ENCODE measurements at places on chromosomes 5 and 9.

GRCh38 chr5:62483556-62483955 lies 71.0 kb downstream of the IPO11 start:
- no peak for DNase-seq

GRCh38 chr5:39256477-39257235 lies 37.3 kb upstream of the FYB1 start:
- DNase-seq, result peak; percentile 38

DNA sequence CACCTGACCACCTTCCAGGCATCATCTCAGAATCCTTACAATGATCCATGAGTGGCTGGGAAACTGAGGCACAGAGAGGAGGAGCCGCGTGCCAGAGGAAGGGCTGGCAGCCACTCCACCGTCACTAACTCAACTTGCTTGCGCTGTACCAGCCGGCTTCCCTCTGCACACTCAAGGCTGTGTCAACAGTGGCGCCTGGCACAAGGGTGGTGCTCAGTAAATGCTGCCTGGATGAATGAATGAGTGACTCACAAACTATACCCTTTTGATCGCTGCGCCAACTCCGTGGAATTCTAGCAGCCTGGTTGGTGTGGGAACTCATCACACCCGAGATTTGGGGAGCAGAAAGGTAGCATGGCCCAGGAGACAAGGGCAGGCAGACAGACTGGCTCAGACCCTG lies 21.9 kb downstream of the PRRX2 start:
- no peak for DNase-seq

DNA sequence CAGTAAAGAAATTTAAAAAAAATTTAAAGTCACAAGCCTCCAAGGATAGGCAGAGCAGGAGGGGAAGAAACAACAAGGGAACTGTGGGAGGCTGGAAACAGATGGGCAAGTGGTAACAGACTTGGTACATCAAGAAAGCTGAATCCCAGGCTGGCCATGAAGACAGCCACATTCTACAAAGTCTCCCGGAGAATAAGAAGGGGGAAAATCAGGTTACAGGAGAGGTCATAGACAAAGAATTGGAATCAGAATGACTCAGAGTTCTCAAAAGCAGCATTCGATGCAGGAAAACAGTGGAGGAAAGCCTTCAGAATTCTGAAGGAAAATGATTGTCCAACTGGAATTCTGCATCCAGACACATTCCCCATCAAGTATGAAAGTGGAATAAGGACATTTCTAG lies 129.7 kb downstream of the ADAMTS2 start:
- DNase-seq, result no peak

DNA sequence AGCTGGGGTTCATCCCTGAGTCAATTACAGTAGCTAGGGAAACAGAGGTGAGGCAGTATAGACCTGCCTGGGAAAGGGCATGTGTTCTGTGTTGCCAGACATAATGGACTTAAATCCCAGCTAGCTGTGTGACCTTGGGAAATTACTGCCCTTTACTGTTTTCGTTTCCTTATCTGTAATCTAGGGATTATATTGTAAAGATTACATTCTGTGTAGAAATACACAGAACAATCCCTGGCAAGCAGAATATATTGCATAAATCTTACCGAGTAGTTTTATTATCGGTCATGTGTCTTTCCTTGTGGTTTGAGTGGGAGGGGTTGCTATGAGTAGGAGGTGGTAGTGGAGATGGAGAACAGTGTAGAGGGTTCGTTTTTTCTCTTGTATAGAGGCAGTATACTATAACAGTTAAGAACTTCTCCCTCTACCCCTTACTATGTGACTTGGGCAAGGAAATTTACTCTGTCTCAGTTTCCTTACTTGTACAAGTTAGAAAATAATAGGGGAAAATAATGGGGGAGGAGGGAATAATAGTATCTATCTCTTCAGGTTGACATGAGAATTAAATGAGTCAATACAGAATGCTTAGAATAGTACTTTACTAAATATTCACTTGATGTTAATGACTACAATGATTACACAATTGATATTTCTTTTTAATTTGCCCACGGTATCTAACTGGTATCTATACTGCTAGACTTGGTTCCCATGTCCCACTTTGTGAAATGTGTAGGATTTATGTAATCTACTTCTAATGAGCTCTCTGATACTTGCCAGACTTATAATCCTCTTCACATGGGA lies 7.1 kb upstream of the DMXL1 start:
- no peak for DNase-seq

DNA sequence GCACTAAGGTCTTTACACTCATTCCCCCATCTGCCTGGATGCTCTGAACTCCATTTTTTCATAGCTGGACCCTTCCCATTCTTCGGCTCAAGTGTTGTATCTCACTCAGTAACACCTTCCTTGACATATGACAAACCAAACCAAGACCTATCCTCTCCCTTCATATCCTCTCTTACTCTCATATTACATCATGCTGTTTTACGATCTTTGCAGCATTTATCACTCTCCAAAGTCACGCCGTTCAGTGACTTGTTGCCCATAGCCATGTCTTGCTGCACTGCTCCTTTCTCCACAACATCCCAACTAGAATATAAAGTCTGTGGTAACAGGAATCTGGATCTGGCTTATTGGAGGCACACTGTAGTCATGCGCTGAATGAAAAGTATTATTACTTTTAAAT lies 923.6 kb upstream of the DMAC1 start:
- DNase-seq, result no peak

DNA sequence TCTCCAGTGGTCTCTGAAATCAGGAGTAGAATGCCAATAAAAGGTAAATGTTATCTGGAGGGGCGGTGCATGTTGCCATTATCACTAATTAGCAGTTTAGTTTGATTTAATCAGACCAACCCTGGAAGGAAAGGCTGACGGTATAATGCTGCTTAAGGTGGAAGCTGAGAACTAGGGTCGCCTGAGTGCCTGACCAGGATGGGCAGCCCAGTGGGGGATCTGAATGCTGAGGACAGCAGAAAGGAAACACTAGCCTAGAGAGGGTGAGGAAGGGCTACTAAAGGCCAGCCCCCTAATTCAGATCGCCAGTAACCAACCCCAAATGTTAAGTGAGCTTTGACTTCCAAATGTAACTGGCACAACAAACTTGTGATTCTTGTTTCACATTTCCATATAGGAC lies 172.2 kb downstream of the APBA1 start:
- DNase-seq, result no peak

DNA sequence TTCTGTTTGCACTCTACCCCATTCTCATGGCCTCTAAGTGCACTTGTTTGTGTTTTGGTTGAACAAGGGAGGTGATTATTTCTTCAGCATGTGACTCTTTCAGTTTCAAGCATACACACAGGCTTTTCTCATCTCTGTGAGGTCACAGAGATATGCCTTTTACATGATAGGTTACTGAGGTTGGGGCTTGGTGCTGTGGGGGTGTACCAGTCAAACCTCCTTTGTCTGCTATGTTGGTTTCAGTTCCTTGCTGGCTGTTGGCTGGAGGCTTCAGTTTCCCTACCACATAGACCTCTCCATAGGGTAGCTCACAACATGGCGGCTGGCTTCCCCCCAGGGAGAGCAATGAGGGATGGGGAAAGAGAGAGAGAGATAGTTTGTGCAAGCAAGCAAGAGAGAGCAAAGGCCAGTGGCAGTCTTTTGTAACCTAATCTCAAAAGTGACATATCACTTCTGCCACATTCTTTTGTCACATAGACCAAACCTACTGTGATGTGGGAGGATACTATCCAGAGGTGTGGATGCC lies 96.7 kb upstream of the SEMA6A start:
- peak; percentile 56 for DNase-seq

DNA sequence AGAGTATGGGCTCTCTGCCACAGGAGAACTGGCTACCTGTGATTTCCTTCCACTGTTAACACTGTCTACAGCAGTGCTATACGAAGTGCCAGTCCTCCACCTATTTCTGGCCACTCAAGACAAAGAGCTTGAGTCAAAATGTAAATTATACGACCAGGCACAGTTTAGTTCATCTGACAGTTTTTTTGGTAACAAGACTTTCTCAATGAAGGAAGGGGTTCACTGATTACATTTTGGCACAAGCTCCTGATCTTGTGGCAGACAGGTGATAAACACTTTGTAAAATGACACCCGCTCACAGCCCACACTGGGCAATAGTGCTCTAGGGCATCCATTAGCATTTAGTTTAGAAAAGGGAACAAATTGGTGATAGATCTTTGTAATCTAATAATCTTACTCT lies 8.6 kb downstream of the RBM22 start:
- DNase-seq, result no peak

DNA sequence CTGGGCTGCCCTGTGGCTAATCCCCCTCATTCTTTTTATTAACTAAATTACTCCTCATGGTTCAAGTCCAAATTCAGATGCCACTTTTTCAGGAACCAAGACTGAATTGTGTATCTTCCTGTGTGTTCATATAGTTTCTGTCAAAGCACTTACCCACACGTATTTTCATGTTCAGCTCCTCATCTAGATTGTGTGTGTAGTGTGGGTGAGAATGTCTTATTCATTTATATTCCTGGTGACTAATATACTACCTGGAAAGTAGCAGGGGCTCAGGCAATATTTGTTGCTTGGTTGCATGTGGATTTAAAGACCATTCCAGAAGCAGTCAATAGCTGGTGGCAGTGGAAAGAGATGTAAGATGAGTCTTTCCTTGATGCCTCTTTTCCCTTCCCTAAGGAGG lies 48.5 kb upstream of the SRP19 start:
- DNase-seq, result no peak

GRCh38 chr5:158967541-158967940 lies 132.2 kb downstream of the EBF1 start:
- DNase-seq, result no peak

DNA sequence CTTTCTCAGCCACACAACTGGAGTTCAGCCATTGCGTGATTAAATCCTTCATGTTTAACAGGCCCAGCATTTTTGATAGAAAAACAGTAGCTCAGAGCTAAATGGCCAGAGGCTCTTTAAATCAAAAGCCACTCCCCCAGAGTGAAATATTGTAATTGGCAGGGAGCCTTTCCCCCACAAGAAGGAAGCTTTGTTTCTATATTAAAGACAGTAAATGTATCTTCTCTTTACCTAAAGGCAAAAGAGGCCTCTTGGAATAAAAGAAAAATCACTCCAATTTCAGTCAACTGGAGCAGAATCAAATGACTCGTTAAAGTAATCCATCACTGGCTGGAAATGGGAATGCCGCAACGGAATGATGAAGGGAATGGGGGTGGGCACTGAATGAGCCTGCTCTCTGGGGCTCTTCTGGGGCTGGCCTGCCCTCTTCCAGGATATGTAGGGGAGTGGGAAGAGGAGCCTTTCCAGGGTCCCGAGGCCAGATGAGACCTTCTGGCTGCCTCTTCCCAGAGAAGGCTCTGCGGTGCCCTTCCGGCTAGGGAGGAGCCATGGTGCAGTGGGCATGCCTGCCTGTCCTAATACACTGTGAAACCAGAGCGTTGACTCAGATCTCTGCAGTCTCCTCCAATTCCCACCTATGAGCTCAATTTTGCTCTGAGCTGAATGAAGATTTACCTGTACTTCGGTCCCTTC lies 45.2 kb downstream of the ANKDD1B start:
- DNase-seq, result no peak

DNA sequence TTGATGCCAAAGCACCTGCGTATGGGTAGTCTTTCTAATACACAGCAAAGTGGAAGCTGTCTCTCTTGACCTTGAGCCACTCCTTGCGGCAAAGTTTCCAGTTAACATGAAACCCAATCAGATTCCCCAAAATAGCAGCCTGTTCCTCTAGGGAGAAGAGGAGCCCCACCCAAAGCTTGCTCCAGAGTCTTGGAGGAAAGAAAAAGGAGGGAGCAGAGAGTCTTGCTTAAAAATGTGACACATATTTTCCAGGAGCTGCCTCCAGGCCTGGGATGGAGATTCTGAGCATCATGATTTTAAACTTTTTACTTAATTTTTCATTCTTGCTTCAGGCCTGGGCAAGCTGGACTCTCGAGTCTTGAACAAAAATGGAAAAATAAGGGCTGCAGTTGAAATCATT lies 223.5 kb upstream of the TNC start:
- DNase-seq, result no peak

- no peak for DNase-seq
Observed at GRCh38 chr9:93326056-93326455, 125.4 kb upstream of the FAM120A start.

DNA sequence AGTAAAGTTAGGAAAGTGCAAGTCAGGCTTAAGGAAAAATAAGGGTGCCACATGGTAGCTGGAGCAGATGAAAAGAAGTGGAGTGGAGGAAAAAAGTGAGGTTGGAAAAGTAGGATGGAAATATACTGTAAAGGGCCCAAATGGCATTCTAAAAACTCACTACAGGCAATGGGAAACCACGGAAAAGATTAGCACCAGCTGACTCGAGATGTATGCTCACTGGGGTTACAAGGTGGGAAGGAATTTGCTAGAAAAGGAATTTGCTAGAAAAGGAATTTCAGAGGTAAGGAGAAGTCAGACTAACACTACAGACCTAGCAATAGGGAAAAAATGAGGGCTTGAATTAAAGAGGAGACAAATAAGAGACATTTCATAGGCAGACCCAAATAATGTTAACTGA lies 3.6 kb downstream of the PSMD5 start:
- no peak for DNase-seq

- no peak for DNase-seq
Observed at GRCh38 chr5:140497897-140498296, 49.6 kb upstream of the EIF4EBP3 start.

GRCh38 chr9:121860744-121861143 lies 209.3 kb downstream of the DAB2IP start:
- no peak for DNase-seq

DNA sequence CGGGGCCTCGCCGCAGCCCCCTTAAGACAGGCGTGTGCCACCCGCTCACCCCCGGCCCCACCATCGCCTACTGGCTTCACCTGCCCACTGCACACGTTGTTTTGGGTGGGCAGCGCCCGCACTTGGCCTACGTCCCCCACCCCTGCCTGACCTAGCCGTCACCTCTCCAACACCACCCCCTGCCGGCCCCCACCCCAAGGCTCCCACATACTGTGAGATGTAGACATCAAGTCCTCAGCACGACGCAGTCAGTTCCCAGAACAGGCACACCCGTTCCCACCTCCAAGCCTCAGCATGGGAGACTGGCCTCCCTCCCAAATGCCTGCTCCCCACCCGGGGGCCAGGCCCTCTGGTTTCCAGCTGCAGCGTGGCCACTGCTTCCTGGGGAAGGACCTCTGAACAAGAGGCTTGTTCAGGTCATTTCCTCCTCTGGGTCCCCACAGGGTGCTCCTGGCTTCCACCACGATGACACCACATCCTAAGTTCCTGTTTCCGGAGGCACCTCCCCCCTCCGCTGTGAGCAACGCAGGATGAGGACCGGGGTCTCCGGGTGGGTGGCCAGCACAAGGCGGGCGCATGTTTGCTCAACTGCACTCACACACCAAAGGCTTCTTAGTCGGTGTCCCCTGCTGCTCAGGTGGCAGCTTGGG lies 11.3 kb downstream of the DBN1 start:
- DNase-seq, result no peak

- DNase-seq, result no peak
Observed at GRCh38 chr5:160289356-160289651, 23.1 kb downstream of the CCNJL start.

DNA sequence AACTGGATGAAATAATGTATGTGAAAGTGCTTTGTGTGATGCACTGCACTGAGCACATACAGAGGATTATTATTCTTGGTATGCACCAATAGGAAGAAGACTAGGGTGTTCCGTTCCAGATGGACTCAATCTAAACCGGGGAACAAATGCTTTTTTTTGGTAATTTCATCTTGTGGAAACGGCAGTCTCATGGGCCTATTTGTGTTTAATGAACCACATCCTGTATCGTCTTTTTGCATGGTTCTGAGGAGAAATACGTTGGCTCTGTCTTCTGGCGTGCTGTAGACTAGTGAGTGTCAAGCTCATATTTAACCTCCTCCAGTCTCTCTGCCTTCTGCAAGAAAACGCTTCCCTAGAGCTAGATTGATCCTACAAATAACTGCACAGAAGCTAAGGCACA lies 30.0 kb downstream of the TRIM32 start:
- DNase-seq, result no peak

GRCh38 chr9:129026442-129027223 lies 1.5 kb downstream of the SH3GLB2 start:
- DNase-seq, result no peak

Data from GM13977 (cell line).